ENCODE measurements at places on chromosomes 4 and X.

DNA sequence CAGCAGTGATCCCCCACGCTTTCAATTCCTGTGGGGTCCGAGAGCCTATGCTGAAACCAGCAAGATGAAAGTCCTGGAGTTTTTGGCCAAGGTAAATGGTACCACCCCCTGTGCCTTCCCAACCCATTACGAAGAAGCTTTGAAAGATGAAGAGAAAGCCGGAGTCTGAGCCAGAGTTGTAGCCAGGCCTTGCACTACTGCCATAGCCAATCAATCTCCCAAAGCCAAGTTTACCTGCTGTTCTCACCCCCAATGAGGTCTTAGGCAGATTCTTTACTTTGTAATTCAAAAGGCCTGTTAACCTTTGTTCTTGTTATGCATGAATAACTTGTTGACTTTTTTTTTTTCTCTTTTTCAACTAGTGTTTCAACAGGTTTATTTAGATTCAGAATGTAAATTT lies 4.0 kb downstream of the MAGEB2 start:
- DNase-seq = no peak

GRCh38 chrX:19660604-19661255 lies 145.4 kb upstream of the MAP3K15 start:
- no peak for DNase-seq

DNA sequence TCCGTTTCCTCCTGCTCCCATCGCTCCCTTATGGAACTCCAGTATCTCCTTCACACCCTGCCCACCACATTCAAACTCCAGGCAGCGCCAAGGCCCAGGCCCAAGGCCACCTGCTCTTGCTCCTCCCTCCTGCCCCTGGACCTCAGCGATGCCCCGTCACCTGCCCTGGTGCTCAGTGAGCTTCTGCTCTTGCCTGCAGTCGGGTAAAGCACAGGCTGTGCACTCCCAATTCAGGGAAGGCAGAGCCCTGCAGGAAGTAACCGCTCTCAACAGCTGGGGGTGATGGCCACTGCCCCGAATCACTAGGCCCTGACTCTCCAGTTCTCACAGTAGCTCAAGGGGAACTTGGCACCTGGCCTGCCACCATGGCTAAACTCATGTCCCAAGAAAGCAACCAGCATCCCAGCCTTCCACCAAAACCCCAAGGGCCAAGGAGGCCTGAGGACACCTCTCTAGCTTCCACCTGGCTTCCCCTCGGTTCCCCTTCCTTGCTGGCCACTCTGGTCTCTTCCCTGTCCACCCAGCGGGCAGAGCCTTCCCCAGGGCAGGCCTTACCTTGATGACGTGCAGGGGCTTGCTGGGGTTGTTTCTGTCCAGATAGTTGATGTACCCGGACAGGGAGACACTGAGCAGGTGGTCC lies 29.3 kb downstream of the WDR1 start:
- no peak for DNase-seq

GRCh38 chrX:53268173-53268572 lies 13.2 kb downstream of the IQSEC2 start:
- DNase-seq = no peak

GRCh38 chr4:68324519-68325262 lies 25.2 kb downstream of the YTHDC1 start:
- DNase-seq = no peak

GRCh38 chrX:38285649-38286048 lies 41.7 kb downstream of the RPGR start:
- no peak for DNase-seq

- DNase-seq = no peak
Observed at GRCh38 chrX:110806145-110806544, 10.5 kb upstream of the CHRDL1 start.

GRCh38 chr4:159357350-159357749 lies 254.5 kb downstream of the RAPGEF2 start:
- no peak for DNase-seq

GRCh38 chr4:175961604-175962003 lies 104.0 kb upstream of the WDR17 start:
- no peak for DNase-seq

DNA sequence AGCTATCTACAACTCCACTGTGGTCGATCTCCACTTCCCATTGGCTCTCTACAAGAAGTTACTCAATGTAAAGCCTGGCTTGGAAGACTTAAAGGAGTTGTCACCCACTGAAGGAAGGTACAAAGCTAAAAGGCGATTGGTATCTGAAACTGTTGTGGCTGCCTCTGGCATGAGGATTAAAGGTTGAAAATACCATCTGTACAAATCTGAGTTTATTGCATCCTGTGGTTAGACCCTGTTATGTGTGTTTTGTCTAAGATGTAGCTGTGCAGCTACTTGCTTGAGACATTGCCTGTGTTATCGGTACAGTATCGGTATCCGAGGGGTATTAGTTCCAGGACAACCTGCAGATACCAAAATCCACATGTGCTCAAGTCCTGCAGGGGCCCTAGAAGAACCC lies 16.4 kb downstream of the NAP1L5 start:
- no peak for DNase-seq

- DNase-seq = no peak
Observed at GRCh38 chr4:111016416-111016815, 393.5 kb upstream of the PITX2 start.

GRCh38 chr4:62394766-62395165 lies 1194.6 kb downstream of the ADGRL3 start:
- DNase-seq = no peak

DNA sequence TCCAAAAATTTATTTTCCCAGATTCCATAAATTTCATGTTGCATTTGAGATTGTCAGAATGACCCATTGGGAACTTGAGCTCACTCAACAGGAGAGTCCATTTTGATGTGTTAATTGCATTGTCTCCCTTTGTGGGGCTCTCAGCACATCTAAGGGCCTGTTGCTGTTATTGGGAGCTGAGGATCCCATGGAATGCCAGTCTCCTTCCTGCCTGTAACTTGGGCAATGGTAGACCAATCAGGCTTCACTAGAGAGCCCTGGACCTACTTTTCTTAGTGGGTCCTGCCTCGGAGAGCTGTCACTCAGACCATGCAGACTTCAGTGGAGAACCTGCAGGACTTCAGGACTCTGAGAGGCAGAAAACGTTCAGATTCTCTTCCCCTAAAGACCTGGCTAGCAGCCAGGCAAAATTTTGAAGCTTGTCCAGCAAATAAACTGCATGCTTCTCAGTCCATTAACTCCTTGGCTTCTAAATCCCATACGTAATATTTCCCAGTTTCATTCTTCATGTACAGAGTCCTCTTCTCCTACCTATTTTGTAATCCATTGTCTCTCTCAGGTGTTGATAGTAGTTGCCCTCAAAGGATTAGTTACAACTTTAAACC lies 25.1 kb downstream of the OCRL start:
- DNase-seq = no peak

DNA sequence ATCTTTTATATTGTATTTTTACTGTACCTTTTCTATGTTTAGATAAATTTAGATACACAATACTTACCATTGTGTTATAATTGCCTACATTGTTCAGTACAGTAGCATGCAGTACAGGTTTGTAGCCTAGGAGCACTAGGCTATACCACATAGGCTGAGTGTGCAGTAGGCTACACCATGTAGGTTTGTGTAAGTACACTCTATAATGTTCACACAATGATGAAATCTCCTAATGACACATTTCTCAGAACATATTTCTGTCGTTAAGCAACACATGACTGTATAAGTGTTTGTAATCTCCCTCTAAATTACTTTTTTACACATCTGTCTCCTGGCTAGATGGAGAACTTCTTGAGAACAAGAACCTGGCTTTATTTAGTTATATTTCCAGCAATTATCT lies 40.3 kb downstream of the UCHL1 start:
- no peak for DNase-seq

- DNase-seq = no peak
Observed at GRCh38 chr4:43423276-43423675, 530.8 kb downstream of the GRXCR1 start.

GRCh38 chr4:108237693-108238092 lies 69.0 kb upstream of the LEF1 start:
- DNase-seq = no peak

- no peak for DNase-seq
Observed at GRCh38 chr4:48022192-48022799, 5.7 kb downstream of the NIPAL1 start.

DNA sequence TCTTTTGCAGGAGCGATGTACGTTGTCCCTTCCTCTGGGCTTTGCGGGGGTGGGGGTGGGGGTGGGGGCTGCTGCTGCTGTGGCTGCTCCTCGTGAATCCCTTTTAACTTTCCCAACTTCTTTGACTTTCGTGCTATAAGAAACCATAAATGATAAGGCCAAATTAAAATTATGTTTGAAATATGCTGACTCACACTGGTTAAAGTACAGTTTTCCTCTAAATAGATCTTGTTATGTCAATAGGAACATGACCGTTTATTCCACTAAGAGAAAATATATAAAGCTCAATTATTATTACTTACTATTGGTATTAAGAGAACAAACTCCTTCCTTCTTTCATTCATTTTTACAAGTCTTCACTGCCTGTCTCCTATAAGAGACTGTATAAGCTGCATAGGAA lies 287.4 kb downstream of the NR3C2 start:
- DNase-seq = no peak

DNA sequence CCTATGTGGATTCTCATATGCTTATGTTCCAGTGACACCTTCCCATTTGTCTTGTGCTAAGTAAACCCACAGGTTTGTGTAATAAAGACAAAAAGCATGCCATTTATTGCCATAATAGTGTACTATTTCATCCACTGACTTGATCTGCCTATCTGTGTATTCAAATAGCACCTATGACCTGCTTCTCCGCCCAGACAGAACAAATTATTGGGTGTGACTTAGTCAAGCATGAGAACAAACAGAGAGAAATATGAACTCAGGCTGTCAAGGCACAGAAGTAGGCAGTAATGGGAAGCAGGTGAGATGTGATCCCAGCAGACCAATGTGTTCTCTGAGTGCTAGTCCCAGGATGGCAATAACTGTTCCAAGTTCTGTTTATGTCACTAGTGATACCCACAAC lies 25.4 kb downstream of the ELOVL6 start:
- DNase-seq = no peak

DNA sequence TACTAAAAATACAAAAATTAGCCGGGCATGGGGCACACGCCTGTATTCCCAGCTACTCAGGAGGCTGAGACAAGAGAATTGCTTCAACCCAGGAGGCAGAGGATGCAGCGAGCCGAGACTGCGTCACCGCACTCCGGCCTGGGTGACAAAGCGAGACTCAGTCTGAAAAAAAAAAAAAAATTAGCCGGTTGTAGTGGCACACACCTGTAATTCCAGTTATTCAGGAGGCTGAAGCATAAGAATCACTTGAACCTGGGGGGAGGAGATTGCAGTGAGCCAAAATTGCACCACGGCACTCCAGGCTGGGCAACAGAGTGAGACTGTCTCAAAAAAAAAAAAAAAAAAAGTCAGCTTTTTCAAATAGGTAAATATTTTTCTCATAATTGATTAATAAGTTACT lies 71.9 kb downstream of the WDFY3 start:
- DNase-seq = no peak

GRCh38 chr4:76028350-76028765 lies 5.1 kb upstream of the CXCL10 start:
- no peak for DNase-seq

- DNase-seq = no peak
Observed at GRCh38 chrX:150958177-150958576, 25.0 kb upstream of the HMGB3 start.

DNA sequence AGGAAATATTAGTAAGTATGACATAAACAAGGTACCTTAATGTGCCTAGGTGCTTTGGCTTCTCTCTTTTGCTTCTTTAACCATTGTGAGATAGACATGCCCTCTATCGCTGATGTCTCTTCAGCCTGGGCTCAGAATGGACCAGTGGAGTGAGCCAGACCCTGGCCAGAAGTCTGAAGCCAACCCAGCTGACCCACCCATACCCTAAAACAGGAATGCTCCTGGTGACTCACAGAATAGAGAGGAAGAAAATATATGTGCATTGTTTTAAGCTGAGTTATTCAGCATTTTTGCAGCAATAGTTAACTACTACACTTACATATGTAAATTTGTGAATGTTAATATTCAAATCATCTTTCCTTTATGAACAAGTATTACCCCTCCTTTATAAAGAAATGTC lies 167.5 kb upstream of the PCDH10 start:
- no peak for DNase-seq

DNA sequence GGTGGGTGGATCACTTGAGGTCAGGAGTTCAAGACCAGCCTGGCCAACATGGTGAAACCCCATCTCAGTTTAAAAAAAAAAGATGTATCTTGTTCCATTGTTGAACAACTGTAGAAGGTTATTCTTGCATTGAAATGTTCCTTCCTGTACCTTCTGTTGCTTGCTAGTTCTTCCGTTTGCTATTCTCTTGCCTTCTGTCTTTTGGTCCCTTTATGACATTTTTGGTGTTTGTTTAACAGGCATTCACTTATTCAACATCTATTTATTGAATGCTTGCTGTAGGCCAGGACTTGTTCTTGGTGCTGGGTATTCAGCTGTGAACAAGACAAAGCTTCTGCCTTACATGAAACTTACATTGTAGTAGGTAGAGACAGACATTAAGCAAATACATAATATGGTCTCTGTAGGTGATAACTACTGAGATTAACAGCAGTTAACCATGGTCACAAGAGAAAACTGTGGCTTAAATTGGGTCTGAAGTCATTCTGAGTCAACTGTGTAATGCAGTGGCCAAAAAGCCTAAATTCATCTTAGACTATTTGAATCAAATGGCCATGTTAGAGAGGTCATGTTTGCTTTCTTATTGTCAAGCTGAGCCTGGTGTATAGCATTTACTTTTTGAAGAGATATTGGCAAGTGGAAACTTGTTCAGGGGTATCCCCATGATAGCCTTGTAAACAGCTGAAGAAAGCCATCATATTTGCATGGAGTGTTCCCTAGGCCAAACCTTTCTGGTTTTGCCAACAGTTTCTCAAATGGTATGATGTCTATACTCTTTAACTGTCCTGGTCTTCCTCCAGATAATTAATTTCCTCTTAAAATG lies 35.6 kb downstream of the GAB1 start:
- DNase-seq = no peak

- no peak for DNase-seq
Observed at GRCh38 chrX:151796576-151796975, 62.0 kb downstream of the CNGA2 start.

GRCh38 chrX:129833153-129833990 lies 10.3 kb downstream of the ZDHHC9 start:
- no peak for DNase-seq

DNA sequence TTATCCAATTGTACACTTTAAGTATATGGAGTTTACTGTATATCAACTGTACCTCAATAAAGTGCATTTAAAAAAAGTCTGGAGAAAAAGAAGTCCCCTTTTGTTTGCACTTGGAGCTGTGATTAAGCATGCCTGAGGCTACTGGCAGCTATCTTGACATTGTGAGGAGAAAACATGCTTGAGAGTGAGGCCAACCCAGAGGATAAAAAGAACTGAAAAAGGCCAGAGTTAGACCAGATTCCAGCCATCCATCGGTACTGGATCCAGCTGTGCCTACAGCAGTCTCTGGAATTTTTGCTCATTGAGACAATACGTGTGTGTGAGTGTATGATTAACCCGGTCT lies 57.4 kb downstream of the LGI2 start:
- no peak for DNase-seq

DNA sequence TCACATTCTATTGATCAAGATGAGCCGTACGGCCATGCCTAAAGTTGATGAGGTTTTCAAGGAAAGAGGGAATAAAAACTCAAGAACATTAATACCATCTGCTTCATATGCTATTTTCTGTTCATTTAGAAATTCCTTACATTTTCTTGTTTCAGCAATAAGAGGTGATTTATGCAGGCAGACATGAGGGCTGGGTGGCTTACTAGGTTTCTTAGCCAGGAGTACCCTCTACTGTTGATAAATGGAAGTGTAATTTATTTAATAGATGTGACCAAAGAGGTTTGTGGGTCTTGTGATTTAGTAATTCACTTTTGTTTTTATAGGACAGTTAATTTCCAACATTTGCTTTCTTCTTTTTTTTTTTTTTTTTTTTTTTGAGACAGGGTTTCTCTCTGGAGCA lies 6.4 kb upstream of the SMIM9 start:
- DNase-seq = no peak

All from activated naive CD8-positive, alpha-beta T cell treated with anti-CD3 and anti-CD28 coated beads, Interleukin-2, amount 50 U/mL, for 24 hours (primary cell).